Stimulated activated CD8-positive, alpha-beta memory T cell treated with anti-CD3 and anti-CD28 coated beads, Interleukin-4, amount 100 ng/mL, for 24 hours (primary cell): ENCODE measurements at places on chromosomes 6 and 20.

GRCh38 chr6:41967312-41968287 lies 26.0 kb upstream of the CCND3 start:
- no peak for DNase-seq

- DNase-seq: no peak
These were observed 25.7 kb upstream of the HINT3 start for GRCh38 chr6:125930765-125931418.

DNA sequence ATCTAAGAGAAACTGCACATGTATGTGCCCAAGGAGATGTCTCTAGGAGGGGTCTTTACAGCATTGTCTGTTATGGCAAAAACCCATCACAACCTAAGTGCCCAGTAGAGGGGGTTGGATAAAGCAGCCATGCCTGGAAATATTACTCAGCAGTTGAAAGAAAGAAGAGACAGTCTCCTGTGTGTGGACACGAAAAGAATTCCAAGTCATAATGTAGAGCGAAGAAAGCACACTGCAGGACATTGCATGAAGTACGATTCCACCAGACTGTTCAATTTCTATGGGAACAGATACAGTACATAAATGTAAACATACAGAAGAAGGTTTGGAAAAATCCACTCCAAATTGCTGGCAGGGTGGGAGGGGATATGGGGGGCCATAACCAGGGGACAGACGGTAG lies 7.3 kb upstream of the TGM2 start:
- DNase-seq: no peak

GRCh38 chr20:57716202-57716601 lies 6.4 kb upstream of the PMEPA1 start:
- no peak for DNase-seq

DNA sequence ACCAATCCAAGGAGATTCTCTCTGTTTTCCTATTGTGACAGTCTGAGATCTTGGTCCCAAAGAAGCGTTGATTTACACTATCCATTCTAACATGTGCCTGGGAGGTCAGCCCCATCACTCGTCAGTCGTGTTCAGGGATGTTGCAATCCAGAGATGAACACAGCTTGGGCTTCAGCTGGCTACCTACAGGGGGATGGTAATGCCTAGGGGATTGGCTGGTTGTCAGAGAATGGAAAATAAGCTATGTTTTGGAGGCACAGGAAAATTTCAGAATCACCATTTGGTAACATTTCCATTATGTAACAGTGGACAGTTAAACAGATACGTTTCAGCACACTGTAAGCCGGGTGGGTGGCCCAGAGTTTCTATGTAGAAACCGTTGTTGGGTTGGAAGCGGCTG lies 147.1 kb upstream of the RALGAPA2 start:
- DNase-seq: no peak

- no peak for DNase-seq
These were observed 312.9 kb downstream of the BTBD9 start for GRCh38 chr6:38326837-38327236.

- no peak for DNase-seq
These were observed 56.2 kb upstream of the BMP6 start for GRCh38 chr6:7669742-7670141.

DNA sequence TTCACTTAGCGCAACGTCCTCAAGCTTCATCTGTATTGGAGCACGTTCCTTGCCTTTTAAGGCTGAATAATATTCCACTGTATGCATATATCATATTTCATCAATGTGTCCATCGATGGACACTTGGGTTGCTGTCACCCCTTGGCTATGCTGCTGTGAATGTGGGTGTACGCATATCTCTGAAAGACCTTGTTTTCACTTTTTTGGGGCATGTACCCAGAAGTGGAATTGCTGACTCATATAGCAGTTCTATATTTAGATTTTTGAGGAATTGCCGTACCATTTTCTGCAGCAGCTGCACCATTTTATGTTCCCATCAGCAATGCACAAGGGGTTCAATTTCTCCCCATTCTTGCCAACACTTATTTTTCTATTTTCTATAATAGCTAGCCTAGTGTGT lies 22.8 kb upstream of the SLC23A2 start:
- no peak for DNase-seq

DNA sequence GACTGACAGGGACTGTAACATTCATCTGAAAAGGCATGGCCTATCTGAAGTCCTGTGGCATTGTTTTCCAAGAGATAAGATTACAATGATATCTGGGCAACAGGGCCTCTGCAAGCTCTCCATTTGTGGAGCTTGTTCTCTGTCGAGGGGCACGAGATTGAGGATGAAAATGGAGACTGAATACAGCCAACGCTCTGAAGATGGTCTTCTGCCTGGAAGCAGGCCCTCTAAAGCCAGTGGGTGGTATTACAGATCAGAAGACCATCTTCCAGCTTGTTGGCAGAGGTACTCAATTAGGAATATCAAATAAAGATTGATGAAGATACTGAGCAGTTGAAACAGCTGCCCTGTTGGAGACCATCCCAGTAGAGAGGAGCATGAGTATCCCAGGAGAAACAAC lies 288.2 kb downstream of the CENPW start:
- DNase-seq: no peak

DNA sequence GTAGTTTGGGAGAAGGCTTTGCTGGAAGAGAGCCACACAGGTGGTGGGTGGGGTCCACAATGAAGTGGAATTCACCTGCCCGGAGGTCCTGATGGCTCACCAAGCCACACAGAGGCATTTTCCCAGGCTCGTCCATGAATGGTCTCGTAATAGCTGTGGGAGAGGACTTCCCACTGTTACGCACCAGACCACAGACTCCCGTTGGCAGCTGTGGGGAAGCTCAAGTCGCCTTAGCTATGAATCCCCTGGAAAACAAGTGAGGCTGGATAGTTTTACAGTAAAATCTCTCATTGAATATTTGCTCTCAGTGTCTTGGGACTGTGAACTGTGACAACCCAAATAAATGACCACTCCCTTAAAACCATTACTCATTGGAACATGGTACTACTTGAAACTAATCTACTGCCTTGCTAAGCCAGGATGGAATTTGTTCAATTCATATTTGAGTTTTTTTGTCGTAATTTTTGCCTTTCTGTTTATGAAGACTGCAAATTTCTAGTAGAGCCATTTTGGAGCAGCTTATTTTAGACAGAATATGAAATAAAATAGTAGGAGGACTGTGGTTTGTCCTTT lies 79.4 kb downstream of the JAG1 start:
- no peak for DNase-seq

DNA sequence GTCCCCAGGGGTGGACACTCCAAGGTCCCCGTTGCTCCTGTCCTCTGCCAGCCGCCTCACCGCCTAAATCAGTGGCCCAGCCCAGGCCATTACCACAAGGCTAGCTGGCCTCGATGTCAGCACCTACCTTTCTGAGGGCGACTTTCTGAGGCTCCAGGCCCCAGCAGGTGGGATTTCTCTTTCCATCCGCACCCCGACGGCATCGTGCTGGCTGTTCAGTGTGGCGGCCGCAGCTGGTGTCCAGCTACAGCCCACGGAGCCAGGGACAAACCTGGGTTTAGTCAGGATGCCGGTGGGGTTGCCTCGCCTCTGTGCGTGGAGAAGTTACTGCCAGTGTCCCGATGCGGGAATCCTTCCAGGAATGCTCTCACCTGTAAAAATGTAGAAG lies 60.8 kb downstream of the ERMARD start:
- DNase-seq: no peak

GRCh38 chr6:44179072-44179536 lies 20.5 kb downstream of the CAPN11 start:
- no peak for DNase-seq

DNA sequence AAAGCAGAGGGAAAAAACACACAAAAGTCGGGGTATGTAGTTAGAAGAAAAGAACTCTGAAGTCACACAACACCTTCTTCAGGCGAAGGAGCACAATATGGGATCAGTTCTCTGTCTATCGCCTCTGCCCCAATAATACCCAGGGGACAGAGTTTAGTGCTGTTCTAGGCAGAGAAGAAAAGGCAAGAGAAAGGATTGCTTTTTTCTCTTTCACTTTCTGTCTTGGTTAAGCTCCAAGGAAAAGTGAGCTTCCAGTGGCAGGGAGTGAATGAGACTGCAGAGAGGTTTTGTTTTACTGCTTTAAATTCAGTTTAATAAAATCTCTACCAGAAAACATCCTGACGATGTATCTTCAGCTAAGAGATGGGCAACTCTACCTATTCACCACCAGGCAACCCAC lies 86.6 kb upstream of the STXBP5 start:
- DNase-seq: no peak

GRCh38 chr6:46103441-46104115 lies 26.2 kb upstream of the ENPP4 start:
- no peak for DNase-seq

GRCh38 chr20:12644461-12644860 lies 364.3 kb upstream of the SPTLC3 start:
- no peak for DNase-seq

GRCh38 chr6:126795161-126795560 lies 323.3 kb upstream of the RSPO3 start:
- DNase-seq: no peak

DNA sequence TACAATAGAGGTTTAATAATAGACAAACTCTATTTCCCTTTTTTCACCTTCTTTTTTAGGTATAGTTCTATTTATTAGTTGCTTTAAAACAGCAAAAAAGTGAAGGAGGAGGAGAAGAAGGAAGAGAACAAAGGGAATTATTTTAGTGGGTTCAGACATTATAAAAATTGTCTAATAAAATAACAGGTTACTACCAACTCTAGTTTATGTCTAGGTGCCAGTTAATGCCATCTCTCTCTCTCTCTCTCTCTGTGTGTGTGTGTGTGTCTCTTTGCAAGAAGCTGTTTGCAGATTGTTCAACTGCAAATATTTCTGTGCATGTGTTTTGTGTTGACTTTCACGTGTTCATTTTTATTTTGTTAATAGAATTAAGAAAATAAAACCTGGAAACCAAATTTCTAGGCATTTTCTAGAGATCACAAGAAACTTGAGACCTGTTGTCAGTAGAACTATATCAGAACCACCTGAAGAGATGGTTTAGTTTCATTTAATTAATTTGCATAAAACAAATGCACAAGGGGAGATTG lies 313.5 kb upstream of the SGK1 start:
- no peak for DNase-seq

GRCh38 chr6:150298030-150298380 lies 70.8 kb upstream of the IYD start:
- DNase-seq: no peak

GRCh38 chr20:33648396-33649004 lies 13.6 kb upstream of the C20orf144 start:
- DNase-seq: no peak

DNA sequence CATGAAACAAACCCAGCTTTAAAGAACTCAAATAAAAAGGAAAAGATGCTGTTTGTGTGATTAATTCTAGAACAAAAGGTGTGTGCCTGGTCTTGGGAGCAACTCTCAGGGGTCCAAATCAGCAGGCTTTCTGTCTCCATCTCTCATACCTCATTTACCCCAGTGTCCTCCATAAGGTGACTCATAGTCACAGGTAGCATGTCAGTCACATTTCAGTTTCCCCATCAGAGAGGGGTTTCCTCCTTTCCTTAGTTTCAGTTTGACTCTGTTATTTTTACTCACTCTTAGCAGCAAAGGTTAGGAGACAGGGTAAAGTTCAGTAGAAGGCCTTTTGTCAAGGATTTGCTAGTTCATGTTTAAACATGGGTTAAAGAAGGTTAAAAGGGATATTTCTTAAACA lies 46.2 kb downstream of the OGFRL1 start:
- DNase-seq: no peak
